ENCODE measurements at places on chromosomes 2 and 18.

DNA sequence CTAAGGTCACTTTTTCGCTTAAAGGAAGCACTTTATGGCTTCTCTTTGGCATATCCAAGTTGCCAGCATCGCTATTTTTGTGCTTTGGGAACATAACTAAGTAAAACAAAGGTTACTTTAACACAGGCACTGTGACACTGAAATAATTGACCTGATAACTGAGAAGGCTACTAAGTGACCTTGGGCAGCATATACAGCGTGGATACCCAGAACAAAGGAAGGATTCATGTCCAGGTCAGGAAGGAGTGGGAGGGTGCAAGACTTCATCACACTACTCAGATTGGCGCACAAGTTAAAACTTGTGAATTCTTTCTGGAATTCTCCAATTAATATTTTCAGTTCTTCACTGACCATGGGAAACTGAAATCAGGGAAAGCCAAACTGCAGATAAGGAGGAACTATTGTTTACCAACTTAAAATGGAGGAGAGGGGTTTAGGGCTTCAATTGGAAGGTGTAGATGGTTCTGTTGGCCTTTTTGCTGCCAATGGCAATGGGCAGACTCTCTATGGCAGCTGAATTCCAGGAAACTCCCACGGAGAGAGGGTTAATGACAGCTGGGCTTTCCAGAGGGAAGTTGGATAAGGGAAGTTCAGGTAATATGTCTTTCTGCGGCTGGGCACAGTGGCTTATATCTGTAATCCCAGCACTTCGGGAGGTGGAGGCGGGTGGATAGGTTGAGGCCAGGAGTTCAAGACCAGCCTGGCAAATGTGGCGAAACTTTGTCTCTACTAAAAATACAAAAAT lies 45.3 kb downstream of the COMMD1 start:
- H3K4me1 ChIP-seq, result peaks cover 6% of the 10 kb centered on the region
- no peak for DNase-seq
- H3K27ac ChIP-seq, result peak overlapping the region; percentile 88

GRCh38 chr18:75618146-75618545 lies 190.6 kb upstream of the SMIM21 start:
- no peaks in the 10 kb centered on the region for H3K36me3 ChIP-seq
- no peak overlapping the region for H3K4me3 ChIP-seq
- H3K27me3 ChIP-seq, result no peaks in the 10 kb centered on the region
- H3K4me1 ChIP-seq, result no peaks in the 10 kb centered on the region
- no peak overlapping the region for H3K27ac ChIP-seq

- no peak for DNase-seq
- H3K27me3 ChIP-seq, result no peaks in the 10 kb centered on the region
- H3K27ac ChIP-seq, result no peak overlapping the region
- H3K4me3 ChIP-seq, result no peak overlapping the region
- H3K36me3 ChIP-seq, result no peaks in the 10 kb centered on the region
Observed at GRCh38 chr2:102435741-102436140, 12.8 kb downstream of the IL18RAP start.

DNA sequence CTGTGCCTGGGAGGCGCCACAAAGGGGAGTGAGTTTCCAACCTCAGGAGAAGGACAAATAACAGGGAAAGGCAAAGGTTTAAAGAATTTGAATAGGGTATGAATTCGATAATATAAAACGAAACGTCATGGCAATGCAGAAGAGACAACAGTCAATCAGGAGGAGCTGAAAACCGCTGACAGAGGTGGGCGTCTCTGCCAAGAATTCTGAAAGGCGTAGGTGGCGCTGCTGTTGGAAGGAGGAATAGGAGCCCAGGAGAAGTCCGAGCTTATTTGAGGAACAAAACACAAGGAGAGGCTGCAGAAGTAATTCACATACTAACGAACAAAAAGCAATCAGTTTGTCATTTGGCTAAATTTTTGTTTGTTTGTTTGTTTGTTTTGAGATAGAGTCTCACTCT lies 485.8 kb upstream of the POU3F3 start:
- no peak for DNase-seq
- no peaks in the 10 kb centered on the region for H3K36me3 ChIP-seq
- H3K4me3 ChIP-seq, result no peak overlapping the region

GRCh38 chr2:239423551-239423950 lies 22.7 kb upstream of the HDAC4 start:
- DNase-seq, result no peak
- no peaks in the 10 kb centered on the region for H3K36me3 ChIP-seq
- no peak overlapping the region for H3K27ac ChIP-seq
- no peak overlapping the region for H3K4me3 ChIP-seq
- no peaks in the 10 kb centered on the region for H3K27me3 ChIP-seq
